RWPE1 (cell line): ENCODE measurements at places on chromosomes 12 and 14.

DNA sequence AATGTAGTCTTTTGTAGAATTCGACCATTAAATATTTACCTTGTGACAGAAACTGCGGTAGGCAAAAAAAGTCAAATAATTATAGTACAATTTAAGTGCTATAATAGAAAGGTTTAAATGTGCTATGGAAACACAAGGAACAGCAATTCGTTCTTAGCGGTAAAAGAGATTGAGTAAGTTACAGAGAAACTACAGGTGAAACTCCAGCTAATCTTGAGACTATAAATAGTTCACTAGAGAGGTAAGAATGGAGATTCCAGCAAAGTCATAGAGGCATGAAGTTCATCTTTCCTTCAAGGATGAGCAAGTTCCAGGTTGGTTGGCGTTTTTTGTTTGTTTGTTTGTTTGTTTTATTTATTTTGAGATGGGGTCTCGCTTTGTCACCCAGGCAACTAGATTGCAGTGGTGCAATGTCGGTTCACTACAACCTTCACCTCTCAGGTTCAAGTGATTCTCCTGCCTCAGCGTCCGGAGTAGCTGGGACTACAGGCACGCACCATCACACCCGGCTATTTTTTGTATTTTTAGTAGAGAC, 878 bp upstream of the R3HDM2 start:
- no peak for DNase-seq

- DNase-seq = no peak
Observed at GRCh38 chr12:45611061-45611460, 118.4 kb upstream of the ARID2 start.

- DNase-seq = no peak
Observed at GRCh38 chr14:34003691-34004090, 52.8 kb upstream of the EGLN3 start.

DNA sequence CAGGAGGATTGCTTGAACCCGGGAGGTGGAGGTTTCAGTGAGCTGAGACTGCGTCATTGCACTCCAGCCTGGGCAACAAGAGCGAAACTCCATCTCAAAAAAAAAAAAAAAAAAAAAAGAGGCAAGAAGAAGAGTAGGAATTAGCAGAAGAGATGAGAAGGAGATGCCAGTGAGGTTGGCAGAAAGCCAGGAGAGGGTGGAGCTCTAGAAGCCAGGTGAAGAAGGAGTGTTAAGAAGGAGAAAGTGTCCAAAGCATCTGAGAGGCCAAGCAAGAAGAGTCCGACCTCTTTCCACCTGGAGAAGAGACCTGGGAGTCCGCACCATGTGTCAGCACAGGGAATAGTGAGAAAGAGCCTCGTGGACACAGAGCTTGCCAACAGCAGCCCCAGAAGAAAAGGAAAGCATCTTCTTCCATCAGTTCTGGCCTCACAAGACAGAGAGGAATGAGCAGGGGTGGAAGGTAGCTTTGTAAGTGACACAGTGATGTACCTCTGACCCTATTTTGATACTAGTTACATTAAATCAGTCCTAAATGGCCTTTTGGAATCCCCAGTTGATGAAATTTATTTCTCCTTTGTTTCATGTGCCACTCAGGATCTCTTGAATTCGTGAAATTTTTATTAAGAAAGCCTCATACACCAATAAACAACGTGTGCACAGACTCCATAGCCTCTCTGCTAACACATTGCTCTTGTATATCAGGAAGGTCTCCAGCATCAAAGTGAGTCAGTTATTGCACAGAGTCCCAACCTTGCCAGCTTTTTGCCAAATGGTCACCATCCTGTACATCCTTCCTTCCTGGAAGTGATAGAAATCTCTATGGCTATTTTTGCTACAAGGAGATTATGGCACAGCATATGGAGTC, 70.6 kb downstream of the SAMD4A start:
- DNase-seq = no peak

GRCh38 chr12:124305136-124305535, 10.2 kb downstream of the RFLNA start:
- DNase-seq = no peak

GRCh38 chr12:77070800-77071449, 5.6 kb upstream of the E2F7 start:
- no peak for DNase-seq

- DNase-seq = no peak
Observed at GRCh38 chr12:3014641-3015040, 55.4 kb downstream of the TEAD4 start.

- no peak for DNase-seq
Observed at GRCh38 chr12:40444174-40444573, 219.4 kb downstream of the LRRK2 start.

DNA sequence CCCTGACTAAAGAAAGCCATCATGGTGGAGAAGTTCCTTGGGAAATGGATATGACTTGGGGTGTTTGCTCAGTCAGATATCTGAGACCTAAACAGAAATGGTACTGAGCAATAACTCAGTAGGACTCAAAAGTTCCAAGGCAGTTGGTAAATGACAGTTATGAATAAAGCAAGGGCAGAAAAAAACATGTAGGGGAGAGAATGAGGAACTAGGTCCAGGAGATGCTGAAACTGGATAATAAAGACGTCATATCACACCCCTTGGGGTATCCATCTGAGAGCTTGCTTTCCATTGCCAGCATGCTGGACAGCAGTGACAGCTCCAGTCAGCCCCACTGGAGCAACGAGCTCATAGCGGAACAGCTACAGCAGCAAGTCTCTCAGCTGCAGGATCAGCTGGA, 37.5 kb downstream of the RPGRIP1 start:
- no peak for DNase-seq

DNA sequence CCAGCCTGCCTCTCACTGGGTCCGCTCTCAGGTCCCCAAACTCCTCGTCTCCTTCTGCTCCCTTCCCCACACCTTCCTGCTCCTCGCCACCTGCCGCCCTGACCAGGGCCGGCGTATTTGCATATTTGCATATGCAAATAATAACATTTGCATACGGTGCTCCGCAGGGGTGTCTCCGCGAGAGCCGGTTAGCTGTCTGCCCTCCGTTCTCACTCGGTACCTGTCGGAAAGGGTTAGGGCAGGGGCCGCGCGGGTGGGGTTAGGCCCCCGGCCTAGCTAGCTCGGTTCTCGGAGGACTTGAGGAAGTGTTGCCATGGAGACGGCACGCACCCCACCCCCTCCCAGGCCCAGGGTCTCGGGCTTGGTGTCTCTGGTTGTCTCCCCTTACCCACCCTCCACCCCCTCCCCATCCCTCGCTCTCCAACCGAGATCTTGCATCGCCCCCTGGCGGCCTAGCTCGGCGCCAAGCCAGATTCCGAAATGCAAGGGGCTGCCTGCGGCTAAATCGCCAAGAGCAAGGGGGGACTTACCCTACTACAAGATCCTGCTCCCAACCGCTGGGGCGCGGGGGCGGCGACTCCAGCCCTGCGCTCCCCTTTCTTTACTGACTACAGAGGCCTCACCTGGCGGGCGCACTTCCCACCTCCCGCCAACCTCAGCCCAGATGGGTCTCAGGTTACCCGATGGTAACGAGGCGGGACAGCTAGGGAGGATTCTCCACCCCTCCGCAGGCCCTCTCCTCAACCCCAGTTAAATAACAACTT, 8.1 kb downstream of the STAC3 start:
- peak; percentile 74 for DNase-seq

DNA sequence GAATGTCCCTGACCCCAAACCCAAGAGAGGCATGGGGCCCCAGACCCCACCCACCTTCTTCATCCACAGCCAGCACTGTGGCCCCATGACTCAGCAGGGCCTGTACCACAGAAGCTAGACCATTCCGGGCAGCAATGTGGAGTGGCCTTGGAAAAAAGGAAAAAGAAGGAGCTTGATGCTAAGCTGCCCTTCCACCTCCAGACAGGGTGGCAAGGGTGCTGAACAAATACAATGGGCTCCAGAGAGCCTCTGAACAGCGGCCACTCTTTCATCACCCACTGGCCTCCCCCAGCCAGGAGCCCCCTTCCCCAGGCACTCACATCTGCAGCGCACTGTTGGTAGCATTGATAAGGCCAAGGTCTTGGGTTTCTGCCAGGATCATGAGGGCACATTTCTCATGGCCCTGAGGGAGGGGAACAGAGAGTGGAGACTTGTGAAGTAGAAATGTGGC, 13.9 kb downstream of the SLC39A5 start:
- DNase-seq = no peak

DNA sequence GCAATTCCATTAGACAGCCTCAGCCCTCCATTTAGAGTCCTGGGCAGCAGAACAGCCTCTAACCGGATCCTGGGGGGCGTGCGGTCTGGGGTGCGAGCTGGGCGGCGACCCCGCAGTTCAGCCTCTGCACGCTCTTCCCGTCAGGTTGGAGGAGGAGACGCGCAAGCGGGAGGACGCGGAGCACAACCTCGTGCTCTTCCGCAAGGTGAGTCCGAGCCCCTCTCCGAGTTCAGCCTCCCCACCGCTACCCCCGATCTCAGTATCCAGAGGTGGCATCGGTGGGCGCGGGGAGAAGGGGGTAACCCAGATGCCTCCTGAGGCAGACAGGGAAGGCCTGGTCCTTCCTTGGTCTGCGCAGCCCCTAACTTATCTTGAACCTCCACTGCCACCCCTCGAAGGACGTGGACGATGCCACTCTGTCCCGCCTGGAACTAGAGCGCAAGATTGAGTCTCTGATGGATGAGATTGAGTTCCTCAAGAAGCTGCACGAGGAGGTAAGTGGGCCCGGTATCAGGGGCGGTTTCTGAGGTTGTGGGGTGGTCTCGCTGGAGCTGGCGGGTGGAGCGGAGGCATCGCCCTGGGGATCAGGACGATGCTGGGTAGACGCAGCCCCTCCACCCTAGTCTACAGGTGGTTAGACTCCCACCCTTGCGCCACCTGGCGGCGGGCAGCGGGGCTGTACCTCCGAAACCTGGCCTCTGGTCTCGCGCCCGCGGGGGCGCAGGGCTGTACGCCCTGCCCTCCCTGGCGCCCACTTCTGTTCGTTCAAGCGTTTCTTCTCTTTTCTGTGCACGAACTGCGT, 1.3 kb downstream of the PRPH start:
- DNase-seq = peak; percentile 70

DNA sequence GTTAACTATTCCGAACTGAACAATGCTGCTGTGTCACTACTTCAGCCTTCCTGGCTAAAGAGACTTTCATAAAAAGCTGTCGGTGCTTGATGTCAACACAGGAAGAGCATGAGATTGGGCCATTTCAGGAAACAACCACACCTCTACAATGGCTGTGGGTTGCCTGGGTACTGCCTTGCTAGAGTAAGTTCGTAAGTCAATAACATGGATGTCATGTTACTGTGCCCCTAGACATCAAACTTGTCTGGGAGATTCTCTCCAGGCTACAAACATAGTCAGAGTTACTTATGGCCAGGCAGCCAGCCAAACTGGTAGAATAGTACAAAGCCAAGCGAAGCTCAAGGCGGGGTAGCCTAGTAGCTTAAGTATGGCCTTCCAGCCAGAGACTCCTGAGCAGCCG, 23.1 kb downstream of the MAX start:
- DNase-seq = no peak

DNA sequence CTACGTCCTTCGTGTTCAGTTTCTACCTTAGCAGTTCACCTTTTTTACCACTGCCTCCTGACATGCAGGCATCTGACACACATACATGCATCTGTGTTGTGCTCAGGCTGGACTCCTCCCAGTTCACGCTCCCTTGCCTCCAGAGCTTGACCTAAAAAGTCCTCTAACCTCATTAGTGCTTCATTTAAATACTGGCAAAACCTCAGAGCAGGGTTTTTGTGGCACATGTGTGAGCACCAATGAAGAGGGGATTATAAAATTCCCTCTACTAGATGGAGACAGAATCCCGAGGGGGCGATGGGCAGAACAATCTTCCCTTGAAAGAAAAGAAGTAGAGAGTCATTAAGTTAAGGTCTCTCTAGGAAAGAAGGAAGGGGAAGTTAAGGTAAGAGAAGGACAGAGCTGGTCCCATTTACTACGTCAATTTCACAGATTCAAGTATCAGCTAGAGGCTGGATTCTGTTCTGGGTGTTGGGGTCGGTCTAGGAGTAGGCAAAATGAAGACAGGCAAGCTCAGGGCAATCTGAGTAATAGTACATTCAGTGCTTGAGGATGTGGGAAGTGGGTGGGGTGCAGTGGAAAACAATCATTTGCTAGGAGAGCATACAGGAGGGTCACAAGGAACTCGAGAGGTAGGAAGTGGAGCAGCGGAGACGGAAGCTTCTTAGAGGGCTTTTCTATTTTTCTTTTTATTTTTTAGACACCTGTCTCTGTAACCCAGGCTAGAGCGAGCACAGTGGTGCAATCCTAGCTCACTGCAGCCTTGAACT, 7.5 kb downstream of the HAL start:
- DNase-seq = no peak

DNA sequence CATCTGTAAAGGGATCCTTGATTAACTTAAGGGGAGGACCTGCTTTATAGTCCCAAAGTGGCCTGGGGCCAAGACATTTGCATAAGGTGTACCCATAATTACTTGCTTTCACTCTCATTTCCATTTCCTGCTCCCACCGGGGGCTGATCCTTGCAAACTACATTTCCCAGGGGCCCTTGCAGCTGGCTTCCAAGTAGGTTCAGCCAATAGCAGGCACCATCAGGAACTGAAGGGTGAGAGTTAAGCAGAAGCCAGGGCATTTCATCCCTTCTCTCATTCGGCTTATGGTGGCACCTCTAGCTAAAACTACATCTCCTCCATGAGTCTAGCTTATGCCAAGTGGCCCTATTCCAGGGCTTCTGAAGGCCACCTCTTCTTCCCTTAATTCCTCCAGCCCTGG, 88.8 kb downstream of the CCDC60 start:
- DNase-seq = no peak

GRCh38 chr12:52313461-52313860, 7.7 kb downstream of the KRT83 start:
- DNase-seq = no peak

GRCh38 chr14:72774894-72775620, 118.8 kb downstream of the DPF3 start:
- no peak for DNase-seq

GRCh38 chr12:41293011-41293410, 104.9 kb downstream of the PDZRN4 start:
- DNase-seq = peak; percentile 75

GRCh38 chr12:43008953-43009845, 419.7 kb upstream of the PRICKLE1 start:
- no peak for DNase-seq

DNA sequence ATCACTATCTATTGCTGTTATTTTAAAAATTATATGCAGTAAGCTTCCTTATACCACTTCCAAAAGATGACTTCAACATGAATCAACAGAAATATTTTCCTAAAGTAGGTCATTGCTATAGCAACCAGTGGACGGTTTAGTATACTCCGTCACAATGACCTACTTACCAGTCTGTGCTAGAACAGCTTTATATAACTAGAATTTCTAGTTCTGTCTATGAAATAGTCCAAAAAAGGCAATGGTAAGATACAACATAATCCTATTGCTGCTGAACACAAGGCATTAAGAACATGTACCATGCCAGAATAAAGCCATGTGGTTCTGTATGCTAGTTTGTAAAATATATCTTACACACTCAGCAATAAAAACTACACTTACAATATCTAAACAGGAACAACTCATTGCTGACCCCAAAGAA, 40.7 kb upstream of the MTERF2 start:
- DNase-seq = peak; percentile 82

DNA sequence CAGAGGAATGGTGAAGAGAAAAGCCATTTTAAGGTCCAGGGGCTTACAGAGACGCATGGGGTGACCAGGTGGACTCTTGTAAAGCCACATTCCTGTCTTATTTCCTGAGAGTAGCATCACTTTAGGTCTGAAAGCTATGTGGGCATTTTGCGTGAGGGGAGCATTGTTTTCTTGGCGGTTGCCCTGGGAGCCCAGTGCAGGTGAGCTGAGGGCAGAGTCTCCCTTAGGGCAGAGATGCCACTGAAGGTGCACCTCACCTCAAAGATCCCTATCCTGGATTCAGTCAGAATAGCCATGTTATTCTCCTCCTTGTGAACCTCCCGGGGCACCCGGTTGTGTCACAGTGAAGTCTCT, 12.4 kb downstream of the GLRX5 start:
- no peak for DNase-seq
